ENCODE measurements at places on chromosomes 13 and 19.
A peak's percentile ranks its signal among the peaks of the same experiment; 100 is the strongest.

DNA sequence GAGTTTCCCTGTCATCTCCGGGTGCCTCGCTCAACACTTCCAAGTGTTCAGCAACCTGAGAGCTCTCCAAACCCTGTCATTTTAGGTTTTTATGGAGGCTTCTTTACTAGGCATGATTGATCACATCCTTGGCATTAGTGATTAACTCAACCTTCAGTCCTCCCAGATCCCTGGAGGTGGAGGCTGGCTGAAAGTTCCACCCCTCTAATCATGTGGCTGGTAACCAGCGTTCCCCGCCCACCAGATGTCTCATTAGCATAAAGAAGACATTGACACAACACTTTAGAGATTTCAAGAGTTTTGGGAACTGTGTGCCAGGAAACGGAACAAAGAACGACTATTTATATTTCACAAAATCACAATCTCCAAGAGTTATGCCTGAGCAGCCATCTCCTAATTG, 71.1 kb upstream of the RGCC start:
- DNase-seq: no peak

DNA sequence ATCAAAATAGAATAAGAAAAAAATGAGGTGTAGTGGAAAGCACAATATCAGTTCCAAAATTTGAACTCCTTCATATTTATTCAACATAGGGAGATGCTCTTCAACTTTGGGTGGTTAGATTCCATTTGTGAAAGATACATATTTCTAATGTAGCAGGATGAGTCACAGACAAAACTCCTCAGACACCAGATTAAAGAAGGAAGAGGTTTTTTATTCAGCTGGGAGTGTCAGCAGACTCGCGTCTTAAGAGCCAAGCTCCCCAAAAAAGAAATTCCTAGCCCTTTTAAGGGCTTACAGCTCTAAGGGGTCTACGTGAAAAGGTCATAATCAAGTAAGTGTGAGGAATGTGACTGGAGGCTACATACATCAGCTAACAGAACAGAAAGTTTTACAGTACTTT, 6.8 kb upstream of the ZNF765 start:
- no peak for DNase-seq

DNA sequence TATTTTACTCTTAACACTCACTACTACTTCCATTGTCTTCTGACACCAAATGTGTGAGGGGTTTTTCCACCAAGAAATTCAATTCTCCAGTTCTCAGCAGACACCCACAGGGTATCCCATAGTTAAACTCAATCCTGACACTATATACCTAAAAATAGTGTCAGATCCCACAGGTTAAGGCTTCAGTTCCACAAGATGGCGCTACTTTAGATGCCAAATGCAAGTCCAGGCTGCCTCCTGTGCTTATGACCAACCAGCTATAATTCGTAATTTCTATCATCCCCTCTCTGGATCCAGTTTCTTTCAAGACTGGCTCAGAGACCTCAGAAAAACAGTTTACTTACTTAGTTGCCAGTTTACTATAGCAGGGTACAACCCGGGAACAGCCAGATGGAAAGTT, 1146.2 kb upstream of the SPRY2 start:
- peak; percentile 5 for DNase-seq

GRCh38 chr13:35255241-35255640, 221.2 kb downstream of the MAB21L1 start:
- DNase-seq: no peak

DNA sequence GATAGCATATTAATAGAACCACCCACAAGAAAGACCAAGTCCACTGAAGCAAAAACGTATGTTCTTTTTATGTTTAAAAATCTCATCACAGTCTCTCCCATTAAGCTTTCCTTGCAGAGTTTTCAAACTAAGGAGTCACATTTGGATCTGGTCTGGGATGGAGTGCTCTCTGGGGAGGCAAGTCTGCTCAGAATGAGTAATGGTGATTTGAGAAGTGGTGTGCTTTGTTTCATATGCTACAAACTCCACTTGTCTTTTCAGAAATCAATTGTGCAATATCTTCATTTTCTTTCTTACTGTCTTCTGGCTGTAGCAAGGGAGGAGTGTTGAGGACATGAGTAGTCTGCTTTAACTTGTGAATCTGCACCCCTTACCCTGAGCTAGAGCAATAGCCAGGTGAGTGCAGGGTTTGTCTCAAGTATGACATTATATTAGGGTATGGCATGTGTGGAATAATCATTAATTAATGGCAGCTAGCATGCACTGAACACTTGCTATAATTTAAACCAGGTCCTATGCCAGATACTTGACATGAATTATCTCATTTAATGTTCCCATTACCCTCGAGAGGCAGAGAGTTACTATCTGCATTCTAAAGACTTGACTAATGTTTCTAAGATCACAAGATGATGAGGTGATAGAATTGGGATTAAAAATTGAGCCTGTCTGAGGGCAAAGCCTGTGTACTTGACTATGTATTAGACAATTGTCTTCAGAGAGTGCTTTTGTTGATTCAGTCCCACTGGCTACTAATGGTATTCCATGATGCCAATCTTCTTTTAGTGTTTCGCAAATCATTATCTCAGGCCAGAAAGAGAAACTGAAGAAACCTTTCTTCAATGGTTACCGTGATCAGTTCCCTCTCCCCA, 171.8 kb downstream of the GPC6 start:
- no peak for DNase-seq

DNA sequence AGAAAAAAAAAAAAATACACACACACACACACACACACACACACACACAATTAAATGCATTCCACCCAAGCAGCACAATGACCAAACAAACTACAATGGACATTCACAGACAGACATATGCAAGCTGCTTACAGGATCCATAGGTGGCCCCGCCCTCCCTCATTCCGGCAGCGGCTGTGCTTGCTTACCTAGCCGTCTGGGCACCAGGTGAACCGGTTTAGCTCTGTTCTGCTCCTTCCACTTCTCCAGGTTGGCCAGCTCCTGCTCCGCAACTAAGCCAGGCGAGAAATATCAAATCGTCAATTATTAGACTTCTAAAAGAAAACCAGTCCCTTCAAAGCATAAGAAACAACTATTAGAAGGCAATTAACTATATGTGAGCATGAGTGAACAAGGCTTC, 23.1 kb downstream of the EPSTI1 start:
- DNase-seq: no peak

- DNase-seq: no peak
These were observed 4.8 kb upstream of the C1QTNF9 start for GRCh38 chr13:24304620-24305019.

DNA sequence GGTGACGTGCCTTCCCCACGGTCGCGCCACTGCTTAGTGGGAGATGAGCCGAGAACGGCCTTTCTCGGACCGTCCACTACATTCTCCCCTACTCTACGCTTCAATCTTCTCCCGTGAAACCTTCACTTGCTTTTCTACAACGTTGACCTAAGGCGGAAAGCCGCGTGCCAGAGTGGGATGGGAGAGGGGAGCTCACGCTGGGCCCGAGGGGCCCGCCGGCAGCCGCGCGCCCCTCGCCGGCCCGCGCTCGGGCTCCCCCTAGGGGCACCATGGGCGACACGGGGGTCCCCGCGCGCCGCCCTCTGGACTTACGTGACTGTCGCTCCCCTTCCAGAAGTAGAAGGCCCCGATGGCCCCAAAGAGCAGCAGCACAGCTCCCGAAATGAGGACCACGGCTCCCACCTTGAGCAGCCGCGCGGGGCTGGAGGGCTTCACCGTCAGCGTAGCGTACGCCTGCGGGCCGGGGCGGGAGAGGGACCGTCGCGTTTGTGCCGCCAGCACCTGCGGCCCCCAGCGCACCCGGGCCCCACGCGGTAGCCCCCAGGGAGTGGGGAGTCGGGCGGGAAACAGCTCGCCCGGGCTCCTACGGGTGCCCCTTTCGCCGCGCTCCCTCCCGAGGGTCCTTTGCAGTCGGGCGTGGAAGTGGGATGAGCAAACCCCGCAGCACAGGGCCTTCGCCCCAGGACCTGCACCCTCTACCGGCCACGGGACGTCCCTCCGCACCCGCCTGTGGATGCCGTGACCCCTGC, 727 bp downstream of the CNMD start:
- DNase-seq: no peak

DNA sequence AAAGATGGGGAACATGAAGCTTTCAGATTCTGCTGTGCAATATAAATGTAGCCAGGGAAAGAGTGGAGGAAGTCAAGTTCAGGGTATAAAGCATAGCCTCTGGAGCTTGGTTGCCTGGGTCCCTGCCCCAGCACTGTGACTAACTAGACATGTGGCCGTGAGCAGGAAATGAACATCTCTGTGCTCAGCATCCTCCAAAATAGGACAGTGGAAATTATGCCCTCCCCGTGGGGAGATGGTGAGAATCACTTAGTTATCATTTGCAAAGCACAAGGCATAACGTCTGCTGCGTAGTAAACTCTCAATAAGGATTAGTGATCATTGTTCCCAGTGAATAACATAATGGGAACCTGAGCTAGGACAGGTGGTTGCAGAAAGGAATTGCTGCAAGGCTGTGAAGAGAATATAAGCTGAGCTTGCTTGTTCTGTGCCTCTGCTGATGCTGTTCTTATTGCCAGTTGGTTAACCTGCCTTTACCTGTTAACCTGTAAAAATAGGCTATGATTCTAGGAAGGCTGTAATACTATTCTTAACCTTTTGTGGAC, 441.0 kb downstream of the COG6 start:
- DNase-seq: no peak

- no peak for DNase-seq
These were observed 158.7 kb upstream of the ZNF507 start for GRCh38 chr19:32186542-32187330.

GRCh38 chr13:106466691-106467426, 68.6 kb downstream of the EFNB2 start:
- no peak for DNase-seq

DNA sequence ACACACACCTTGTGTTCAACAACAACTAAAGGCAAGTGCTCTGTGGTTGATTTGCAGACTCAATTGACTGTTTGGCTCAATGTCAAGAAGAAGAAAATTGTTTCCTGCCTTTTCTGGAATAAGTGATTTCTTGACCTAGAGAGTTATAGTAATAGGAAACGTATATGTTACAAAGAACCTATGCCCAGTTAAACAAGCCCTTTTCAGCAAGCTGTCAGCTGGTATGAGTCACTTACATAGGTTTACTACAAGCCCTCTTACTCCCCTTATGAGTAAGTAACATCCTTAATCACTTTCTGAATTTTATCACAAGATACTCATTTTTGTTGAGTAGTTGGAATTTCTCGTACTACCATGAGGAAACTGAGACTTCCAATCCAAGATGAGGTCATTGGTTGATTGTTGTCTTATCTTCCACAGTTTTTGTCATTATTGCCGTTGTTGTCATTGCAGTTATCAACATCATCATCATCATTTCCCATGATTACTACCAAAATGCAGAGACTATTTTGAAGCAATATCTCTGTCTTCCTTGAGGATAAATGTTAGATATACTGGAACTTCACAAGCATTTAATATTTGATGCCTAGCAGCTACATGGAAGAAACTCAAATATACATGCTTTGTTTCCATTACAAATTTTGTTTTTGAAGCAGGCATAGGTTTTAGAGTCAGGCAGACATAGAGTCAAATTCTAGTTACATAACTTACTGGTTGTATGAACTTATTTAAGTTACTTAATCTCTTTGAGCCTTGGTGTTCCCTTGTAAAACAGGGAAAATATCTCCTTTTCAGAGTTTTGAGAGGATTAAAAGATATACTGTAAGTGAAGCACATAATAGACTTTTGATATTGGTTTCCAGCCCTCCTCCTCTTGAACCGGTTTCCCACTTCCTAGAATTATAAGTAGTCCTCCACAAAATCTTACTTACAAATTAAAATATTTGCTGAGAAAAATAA, 106.0 kb downstream of the RAP2A start:
- no peak for DNase-seq

- no peak for DNase-seq
These were observed 98.7 kb downstream of the STARD13 start for GRCh38 chr13:33186861-33187291.

DNA sequence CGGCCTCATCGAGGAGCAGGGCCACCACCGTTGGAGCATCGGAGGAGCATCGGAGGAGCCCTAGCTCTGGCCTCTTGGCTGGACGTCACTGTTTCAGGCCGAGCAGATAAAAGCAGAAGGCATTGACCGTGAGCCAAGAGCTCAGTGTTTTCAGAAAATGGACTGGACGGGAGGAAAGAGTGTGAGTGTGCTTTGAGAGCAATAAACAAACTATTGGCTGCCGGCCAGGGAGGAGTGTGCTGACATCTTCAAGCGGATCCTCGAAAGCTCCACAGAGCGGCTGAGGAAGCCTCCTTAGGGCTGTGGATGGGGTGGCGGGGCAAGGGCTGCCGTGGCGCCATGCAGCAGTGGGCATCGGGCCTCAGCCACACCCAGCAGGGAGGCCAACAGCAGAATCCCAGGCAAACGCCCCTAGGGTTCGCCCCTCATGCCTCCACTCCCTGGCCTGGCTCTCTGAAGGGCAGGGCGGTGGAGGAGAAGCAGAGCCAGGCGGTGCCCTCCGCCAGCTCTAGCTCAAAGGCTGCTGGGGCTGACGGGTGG, 41.8 kb downstream of the IRS2 start:
- peak; percentile 58 for DNase-seq

- no peak for DNase-seq
These were observed 26.3 kb downstream of the ZNF844 start for GRCh38 chr19:12090807-12091206.

- DNase-seq: no peak
These were observed 1697.3 kb upstream of the MIR17HG start for GRCh38 chr13:89650226-89650625.

- no peak for DNase-seq
These were observed 2.3 kb downstream of the CEACAM18 start for GRCh38 chr19:51480590-51480989.

DNA sequence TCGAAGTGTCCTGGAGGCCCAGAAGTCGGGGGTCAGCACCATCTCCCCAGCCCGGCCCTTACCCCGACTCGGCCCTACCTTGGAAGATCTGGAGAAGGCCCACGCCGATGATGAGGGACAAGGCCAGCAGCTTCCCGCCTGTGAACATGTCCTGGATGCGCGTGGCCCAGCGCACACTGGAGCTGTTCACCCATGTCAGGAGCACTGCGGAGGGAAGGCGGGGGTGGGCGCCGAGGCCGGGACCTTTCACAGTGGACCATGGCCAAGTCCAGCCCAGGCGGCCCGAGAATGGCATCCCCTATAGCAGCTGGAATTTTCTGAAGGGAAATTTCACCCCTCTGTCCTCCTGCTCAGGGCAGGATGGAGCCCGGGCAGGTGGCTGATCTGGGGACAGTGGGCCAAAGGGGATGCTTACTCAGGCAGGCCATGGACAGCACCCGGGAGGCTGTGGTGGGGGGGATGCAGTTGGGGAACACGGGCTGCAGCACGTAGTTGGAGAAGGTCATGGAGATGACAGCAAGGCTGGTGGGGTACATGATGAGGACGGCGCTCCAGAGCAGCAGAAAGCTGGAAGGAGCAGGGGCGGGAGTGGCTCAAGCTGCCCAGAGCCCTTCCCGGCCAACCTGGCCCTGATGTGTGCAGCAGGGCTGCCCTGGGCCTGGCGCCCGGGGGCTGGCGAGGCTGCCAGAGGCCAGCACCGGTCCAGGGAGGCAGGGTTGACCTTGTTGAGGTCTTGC, 13.0 kb downstream of the SLC7A10 start:
- no peak for DNase-seq

- no peak for DNase-seq
These were observed 198.3 kb downstream of the KCNRG start for GRCh38 chr13:50213526-50213925.

GRCh38 chr19:10260141-10260584, 8.1 kb downstream of the MRPL4 start:
- no peak for DNase-seq

- peak; percentile 69 for DNase-seq
These were observed 6.0 kb downstream of the TMIGD2 start for GRCh38 chr19:4295972-4296771.
